ENCODE measurements at places on chromosomes 1 and 21. TPM values are rescaled to one million over a fixed set of nuclear protein-coding genes. Genes with fewer than 3 reads are reported as not detected.

Gene GBP7
- not detected for total RNA-seq

Gene TRABD2B
- not detected for total RNA-seq

Gene BTBD8
- total RNA-seq = 3.1 TPM

- DNase-seq = no peak
Measured at GRCh38 chr1:222087221-222087920, 345.5 kb upstream of the DUSP10 start.

Gene CADM3
- total RNA-seq = 0.21 TPM

Gene LAMC2
- total RNA-seq = 13.0 TPM

GRCh38 chr21:36217743-36218142 lies 61.1 kb downstream of the DOP1B start:
- DNase-seq = no peak
